Tongue (tissue), 3 donors: ENCODE measurements at places on chromosomes 16 and 17.

DNA sequence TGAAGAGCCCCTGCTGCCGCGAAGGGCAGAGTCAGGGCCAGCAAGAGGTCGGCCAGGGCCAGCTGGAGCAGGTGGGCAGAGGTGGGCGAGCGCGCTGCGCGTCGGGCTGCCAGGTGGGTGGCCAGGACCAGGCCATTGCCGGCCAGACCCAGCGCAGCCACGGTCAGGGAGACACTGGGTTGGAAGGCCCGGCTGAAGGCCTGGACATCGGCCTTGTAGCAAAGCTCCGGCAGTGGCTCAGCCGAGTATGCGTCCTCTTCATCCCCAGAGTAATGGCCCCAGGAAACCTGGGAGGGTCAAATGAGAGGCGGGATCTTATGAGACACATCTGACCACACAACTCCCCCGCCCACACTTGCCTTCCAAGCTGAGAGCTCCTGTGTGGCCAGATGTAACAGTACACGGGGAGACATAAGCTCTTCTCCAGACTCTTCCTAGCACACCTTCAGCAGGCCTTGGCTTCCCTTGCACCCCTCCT lies 1.3 kb downstream of the CCR10 start:
- no peak for DNase-seq

DNA sequence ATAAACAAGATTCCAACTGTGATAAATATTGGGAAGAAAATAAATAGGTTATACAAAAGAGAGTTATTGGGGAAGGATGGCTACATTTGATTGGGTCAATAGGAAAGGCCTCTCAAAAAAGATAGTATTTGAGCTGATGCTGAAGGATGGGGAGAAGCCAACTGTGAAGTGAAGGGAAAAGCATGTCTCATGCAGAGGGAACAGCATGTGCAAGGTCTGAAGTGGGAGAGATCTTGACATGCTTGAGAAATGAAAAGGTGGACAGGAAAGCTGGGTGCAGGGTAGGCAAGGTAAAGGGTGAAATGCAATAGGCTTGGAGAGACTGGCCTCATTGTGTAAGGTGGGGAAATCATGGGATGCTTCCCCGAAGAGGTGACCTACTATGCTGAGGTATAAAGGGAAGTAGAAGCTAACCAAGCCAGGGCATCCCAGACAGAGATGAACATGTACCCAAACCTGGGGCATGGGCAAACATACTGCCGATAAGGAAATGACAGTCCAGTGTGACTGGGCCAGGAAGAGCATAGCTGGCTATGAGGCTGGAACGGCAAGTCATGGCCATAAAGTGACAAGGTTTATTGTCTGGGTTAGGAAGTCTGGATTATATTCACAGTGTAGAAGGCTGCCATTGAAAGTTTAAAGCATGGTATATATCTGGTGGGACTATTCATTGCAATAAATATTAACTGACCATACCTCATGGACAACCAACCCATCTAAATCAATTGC lies 91.2 kb downstream of the TOX3 start:
- no peak for DNase-seq

GRCh38 chr16:31561426-31562233 lies 33.9 kb downstream of the AHSP start:
- no peak for DNase-seq

DNA sequence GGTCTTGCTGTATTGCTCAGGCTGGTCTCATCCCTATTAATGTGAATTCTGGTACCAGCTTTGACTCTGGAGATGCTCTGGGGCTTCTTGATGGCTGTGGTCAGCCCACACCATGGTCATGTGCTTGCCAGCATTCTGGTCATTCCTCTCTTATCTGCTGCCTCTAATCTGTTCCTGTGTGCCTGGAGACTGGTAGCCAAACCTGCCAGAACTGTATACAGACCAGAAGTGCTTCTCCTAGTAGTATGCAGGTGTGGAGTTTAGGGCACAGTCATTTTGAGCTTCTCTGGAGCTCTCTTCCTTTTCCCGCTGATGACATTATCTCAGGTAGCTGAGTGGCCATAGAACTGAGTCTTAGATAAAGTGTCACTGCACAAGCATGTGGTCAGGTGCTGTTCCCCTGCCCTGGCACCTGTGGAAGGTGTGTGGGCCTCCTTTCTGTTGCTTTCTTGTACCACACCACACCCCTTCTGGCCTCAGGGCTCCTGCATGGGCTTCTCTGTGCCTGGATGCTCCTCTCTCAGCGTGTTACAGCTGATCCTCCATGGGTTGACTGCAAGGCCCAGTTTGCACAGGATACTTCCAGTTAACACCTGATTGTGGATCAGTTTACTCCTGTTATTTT lies 162.7 kb downstream of the SPECC1 start:
- DNase-seq: no peak

DNA sequence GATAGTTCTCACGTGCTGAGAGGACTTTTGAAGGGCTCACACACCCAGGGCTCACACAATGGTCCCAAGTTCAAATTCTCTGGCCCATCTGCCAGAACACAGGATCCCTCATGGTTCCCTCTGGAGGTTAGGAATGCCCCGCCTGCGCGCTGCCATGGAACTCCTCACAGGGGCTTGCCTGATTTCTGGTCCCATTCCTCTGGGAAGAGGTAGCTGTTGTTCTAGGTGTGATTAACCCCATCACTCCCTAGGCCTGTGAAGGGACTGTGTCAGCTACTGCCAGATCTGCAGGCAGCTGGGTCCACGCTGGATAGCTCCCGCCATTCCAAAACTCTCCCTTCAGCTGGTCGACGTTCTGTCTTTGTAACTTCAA lies 2.3 kb upstream of the ARMC5 start:
- no peak for DNase-seq

DNA sequence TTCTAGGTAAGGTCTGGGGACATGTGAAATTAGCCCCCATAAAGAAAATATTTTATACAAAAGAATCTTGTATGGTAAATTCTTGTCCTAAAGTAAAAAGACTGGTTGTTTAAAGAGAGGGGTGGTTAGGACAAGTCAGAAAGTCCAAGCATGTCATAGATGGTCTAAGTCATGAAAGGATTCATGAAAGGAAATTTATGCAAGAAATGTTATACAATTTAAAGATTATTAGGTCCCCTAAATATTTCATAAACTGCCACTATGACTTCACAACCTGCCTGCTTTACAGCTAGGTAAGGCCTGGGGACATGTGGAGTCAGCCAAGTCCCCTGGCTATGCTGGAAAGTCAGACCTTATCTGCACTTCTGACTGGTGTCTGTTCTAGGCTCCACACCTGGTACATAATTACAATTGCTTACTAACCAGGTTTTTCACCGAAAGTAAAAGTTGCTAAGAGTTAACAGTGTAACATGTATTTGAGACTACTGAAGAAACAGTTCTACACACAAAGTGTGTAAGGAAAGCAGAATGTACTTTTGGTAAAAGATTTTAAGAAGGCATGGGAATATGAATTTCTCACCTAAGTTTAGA lies 17.0 kb downstream of the N4BP1 start:
- DNase-seq: no peak
